ENCODE measurements at places on chromosomes 11 and 22. TPM values are rescaled to one million over a fixed set of nuclear protein-coding genes. Genes with fewer than 3 reads are reported as not detected.

Gene PHOX2A
- 8.3 TPM for polyA plus RNA-seq

Gene FAM181B
- 5.9 TPM for polyA plus RNA-seq

Gene MMP1
- polyA plus RNA-seq: 5.5 TPM

Gene UBASH3B
- 2.8 TPM for polyA plus RNA-seq

Gene NELL1
- polyA plus RNA-seq: 5.1 TPM

Gene ALG9
- polyA plus RNA-seq: 31.1 TPM

Gene OR8H3
- not detected for polyA plus RNA-seq

Gene TPBGL
- 0.39 TPM for polyA plus RNA-seq

Gene APOBEC3H
- 0.42 TPM for polyA plus RNA-seq

Gene F2
- 0.28 TPM for polyA plus RNA-seq

Gene FZD4
- 7.2 TPM for polyA plus RNA-seq

Gene RAG2
- 0.19 TPM for polyA plus RNA-seq

Gene IL10RA
- polyA plus RNA-seq: 8.6 TPM

Gene HMGXB4
- 18.6 TPM for polyA plus RNA-seq

Gene TSPAN18
- 59.1 TPM for polyA plus RNA-seq

Gene PLEKHB1
- 5.5 TPM for polyA plus RNA-seq

Gene OR5P2
- not detected for polyA plus RNA-seq

Gene HEPN1
- polyA plus RNA-seq: not detected

Gene OR56A1
- polyA plus RNA-seq: 0.01 TPM

Gene MMP10
- 0.36 TPM for polyA plus RNA-seq

Gene ATM
- 34.7 TPM for polyA plus RNA-seq

Gene OR11H1
- polyA plus RNA-seq: not detected

Gene SLC22A12
- polyA plus RNA-seq: 0.03 TPM

Gene C11orf65
- 1.1 TPM for polyA plus RNA-seq

Gene LRRC75B
- polyA plus RNA-seq: 36.6 TPM

Gene CST6
- 1.7 TPM for polyA plus RNA-seq

Gene PATZ1
- polyA plus RNA-seq: 38.0 TPM

Gene TRIM3
- polyA plus RNA-seq: 37.8 TPM

Gene C11orf24
- polyA plus RNA-seq: 74.5 TPM

Gene RCE1
- 27.2 TPM for polyA plus RNA-seq

Gene SCGB1C1
- not detected for polyA plus RNA-seq

Gene CHRM1
- polyA plus RNA-seq: 1.3 TPM

Gene NUDT8
- polyA plus RNA-seq: 14.6 TPM

Gene EHBP1L1
- 77.9 TPM for polyA plus RNA-seq

Gene OR52H1
- not detected for polyA plus RNA-seq

Gene ALDH3B2
- polyA plus RNA-seq: not detected

Gene OR51E1
- 3.0 TPM for polyA plus RNA-seq

Gene DDX25
- 2.0 TPM for polyA plus RNA-seq

Gene PTPN5
- 1.2 TPM for polyA plus RNA-seq

Gene OR5A2
- polyA plus RNA-seq: not detected

Gene SERPIND1
- 0.22 TPM for polyA plus RNA-seq
